Stimulated activated memory B cell treated with anti-CD40 and anti-IgM and Interleukin-4, amounts not matched to agents 10 μg/mL and 1 μg/mL and 100 μg/mL, for 72 hours (primary cell): ENCODE measurements at places on chromosomes 12 and 14.
A peak's percentile ranks its signal among the peaks of the same experiment; 100 is the strongest.

- no peak for ATAC-seq
Measured at GRCh38 chr14:68374682-68375081, 418.2 kb downstream of the ZFP36L1 start.

DNA sequence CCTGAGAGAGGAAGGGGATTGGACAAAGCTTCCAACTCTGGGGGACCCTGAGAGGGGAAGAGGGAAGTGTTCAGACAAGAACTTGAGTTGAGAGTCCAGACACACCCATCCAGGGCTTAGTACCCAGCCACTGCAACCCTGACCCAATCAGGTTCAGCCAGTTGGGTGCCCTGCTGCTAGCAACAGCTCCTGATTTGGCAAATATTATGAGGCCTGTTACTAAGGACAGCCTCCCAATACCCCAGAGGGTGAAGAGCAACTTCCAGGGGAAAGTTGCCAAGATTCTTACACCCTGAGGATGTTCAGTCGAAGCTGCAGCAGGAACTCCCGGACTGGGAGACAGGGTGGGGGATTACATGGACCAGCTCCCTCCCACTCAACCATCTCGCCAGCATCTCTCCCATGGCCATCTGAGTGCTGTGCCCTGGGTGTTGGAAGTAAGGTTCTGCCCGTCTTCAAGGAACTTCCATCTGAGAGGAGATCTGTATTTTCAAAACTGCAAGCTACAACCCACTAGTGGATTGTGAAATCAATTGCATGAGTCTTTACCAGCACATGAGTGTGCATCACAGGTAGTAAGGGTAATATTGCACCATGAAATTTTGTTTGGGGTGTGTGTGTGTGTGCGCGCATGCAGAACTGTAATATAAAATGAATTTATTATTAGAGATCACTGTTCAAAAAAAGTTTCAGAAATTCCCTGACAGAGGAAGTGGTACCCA is 11.5 kb upstream of the KRT78 start:
- no peak for ATAC-seq

DNA sequence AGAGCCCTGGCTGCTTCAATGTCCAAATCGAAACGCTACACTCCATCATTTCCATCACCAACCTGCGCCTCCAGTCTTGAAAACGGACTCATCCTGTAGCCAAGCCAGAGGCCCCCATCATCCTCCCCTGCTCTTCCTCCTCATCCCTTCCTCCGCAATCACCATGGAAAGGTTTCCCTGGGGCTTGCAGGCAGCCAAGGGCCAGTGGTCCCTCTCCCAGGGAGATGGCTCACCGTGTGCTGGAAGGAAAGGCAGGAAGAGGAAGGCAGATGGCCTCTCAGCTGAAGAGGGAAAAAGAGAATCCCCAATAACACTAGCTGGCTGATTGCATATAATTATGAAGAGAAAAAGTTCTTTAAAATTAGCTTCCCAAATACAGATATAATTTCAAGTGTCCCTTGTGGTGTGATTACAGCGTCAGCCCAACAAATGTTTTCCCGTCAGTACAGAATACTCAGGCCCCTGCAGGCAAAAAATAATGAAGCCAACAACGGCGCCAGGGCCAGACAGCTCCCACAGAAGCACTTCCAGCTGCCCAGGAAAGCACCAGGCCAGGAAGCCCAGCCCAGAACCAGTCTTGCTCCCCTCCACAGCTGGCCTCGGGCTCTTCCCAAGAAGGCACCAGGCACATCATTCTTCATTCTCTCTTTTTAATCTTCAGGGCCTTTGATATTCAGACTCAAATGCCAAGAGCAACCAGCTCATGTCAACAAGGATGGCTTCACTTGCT is 24.7 kb downstream of the ITPK1 start:
- ATAC-seq, result no peak

DNA sequence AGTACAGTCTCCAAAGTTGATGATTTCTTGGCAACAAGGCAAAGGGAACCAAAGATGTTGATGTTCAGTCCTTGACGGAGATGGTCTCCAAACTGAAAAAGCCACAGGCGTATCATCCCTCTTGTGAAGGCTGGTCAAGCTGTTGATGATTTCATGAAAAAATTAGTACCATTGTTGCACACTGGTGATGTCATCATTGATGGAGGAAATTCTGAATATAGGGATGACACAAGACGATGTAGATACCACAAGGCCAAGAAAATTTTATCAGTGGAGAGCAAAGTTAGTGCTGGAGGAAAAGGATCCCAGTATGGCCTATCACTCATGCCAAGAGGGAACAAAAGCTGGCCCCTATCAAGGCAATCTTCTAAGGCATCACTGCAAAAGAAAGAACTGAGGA is 88.7 kb upstream of the KRR1 start:
- ATAC-seq, result no peak

DNA sequence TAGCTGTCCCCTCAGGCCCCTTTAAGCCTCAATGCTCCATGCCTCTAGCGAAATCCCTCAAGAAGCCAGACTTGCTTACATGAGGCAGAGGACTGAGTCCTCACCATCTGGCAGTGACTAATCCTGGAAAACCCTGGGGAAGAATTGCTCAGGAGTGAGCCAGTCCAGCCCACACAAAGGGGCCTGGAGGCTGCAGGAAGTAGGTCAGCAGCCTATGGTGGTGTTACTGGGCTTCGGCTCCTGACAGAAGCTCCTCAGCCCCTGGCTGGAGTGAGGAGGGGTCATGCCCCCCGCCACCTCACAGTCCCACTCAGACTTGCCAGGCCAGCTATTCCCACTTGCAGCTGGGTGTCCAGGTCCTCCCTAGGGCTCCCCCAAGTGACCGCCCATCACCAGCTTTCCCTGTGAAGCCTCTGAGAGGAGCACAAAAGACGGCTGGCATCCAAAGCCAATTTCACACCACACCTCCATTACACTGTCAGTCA is 250.5 kb downstream of the DPF3 start:
- no peak for ATAC-seq

GRCh38 chr14:57479197-57479596 is 14.5 kb downstream of the CCDC198 start:
- no peak for ATAC-seq

- ATAC-seq, result no peak
Measured at GRCh38 chr12:12877153-12877768, 14.1 kb upstream of the GPRC5A start.

DNA sequence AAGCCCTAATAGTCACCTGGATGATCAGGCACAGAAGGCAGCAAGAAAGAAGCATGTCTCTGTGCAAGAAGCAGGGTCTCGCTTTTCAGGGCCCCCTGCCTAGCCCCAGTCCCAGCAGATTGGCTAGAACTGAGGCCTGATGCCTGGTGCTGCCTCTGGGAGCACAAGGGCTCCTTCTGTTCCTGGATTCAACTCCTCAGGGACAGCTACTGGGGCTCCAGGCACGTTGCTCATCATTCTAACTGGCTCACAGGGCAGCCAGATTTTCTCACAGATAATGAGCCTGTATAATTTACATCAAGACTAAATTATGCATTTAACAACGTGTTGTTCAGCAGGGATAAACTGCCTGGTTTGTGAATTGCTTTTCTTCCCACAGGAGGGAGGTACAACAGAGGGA is 106.5 kb upstream of the PLXNC1 start:
- ATAC-seq, result no peak

GRCh38 chr12:111585690-111586089 is 13.4 kb downstream of the ATXN2 start:
- ATAC-seq, result no peak

GRCh38 chr12:2095878-2096277 is 43.1 kb downstream of the CACNA1C start:
- no peak for ATAC-seq

- no peak for ATAC-seq
Measured at GRCh38 chr12:118574288-118574687, 197.9 kb downstream of the SUDS3 start.

DNA sequence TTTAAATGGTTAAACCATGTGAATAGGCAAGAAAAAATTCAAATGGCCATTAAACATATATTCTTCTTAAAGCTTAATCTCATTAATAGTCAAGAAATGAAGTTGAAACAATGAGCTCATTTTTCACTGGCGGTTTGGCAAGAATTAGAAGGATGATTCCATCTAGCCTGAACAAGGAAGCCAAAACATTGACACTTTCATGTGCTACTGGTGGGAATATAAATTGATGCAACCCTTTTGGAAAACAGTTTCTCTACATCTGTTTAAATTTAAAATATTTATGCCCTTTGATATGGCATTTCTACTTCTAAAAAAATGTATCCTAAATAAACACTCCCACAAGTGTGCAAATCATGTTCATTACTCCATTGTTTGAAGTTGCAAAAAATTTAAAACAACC is 174.7 kb upstream of the HIF1A start:
- ATAC-seq, result no peak

GRCh38 chr12:92055877-92056276 is 89.8 kb downstream of the BTG1 start:
- no peak for ATAC-seq

GRCh38 chr14:105490267-105490571 is 827 bp upstream of the TEDC1 start:
- peak; percentile 0 for ATAC-seq

DNA sequence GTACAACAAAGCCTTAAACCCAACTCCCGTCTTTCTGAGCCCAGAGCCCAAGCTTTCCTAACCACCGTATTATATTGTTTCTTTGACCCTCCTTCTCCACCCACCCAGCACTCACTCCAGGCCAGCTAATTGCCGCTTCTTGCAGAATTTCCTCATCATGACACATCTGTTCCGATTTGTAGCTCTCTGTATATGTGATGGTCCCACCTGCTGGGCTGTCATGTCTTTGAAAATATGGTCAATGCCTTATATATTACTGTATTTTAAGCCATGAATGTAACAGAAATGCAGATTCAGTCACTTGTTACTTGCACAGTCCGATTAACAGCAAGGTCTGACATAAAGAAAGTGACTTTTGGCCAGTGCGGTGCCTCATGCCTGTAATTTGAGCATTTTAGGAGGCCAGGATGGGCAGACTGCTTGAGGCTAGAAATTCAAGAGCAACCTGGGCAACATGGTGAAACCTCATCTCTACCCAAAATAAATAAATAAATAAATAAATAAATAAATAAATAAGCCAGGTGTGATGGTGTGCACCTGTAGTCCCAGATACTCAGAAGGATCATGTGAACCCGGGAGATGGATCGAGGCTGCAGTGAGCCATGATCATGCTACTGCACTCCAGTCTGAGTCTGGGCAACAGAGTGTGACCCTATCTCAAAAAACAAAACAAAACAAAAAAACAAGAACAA is 359.8 kb downstream of the ATP23 start:
- ATAC-seq, result no peak

DNA sequence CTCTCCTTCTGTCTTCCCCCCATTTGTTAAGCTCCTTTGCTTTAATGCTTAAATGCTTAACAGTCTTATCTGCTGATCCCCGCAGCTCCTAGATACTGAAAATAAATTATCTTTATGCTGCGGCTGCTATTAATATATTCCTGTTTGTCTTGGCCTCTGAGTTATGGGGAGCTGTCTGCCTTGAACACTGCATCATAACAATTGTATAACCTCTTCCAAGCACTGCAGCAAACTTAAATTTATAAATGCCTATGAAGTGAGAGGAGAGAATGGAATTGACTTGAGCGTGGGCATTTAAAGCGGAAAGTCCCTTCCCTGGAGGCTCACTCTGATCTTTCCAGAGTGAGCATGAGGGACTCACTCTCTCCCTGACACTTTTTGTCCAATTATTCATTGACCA is 23.1 kb upstream of the DCP1B start:
- no peak for ATAC-seq

DNA sequence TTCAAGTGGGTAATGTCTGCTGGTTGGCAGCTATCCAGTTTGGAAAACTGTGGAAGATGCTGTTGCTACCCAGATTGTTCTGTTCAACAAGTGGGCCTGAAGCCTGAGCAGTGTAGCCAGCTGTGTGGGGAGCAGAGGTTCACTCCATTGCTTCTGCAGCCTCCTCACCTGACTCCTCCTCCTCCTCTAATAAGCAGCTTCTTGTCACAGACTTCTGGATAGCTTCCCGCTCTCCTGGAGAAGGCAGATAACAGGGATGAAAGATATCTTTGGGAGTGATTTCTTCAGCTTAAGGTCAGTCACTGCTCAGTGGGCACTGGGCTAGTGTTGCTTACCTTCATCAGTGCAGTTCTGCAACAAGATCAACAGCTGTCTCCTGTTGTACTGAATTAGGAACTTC is 2.0 kb downstream of the POP5 start:
- ATAC-seq, result no peak

GRCh38 chr14:81006266-81006665 is 50.8 kb downstream of the TSHR start:
- no peak for ATAC-seq

DNA sequence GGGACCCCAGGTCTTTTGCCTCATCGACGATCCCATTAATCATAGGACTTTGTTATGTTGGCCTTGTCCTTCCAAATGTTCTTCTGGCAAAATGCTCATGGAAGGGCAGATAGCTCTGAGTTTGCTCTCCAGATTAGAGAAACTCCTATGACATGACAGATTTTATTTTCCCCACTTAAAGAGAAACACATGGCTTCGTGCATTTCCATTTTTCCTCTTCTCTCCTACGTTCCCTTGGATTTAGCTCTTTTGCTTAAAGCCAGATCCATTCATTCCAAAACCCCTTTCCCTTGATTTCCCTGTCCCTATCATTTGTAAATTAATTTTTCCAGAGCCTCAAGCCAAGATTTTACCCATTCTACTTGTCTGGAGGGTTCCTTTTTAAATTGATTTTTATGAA is 2.9 kb downstream of the PRIMA1 start:
- ATAC-seq, result no peak

DNA sequence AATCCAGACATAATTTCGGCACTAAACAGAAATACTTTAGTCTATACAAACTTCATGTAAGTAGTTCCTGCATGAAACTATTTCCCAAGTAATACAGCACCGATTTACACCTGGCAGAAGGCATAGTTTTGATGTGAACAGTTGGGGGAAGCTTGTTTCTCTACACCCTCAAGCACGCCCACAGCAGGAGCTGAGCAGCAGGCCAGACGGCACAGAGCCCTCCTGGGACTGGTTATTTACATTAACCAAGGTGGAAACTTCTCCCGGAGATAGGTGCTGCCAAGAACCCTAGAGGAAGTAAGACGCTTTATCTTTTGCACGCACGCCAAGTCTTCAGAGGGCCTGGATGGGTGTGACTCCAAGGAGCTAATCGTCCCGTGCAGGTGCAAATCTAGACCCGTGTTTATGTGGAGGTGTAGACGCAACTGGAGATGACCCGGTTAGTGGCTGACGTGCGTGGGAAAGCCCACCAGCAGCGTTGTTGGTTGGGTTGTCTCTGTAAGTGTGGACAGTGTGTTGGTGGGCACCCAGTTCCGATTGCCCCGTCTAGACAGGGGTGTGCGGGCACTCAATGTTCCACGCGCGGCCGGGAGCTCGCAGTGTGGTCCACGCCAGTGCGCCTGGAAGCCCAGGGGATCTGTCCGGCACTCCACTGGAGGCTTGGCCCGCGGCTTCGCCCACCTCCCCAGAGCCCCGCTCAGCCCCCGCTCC is 767 bp upstream of the TCP11L2 start:
- ATAC-seq, result peak; percentile 86

GRCh38 chr14:106230071-106230470 is 703.7 kb downstream of the TMEM121 start:
- ATAC-seq, result no peak

GRCh38 chr14:39050389-39050788 is 52.6 kb downstream of the SEC23A start:
- no peak for ATAC-seq

- no peak for ATAC-seq
Measured at GRCh38 chr12:11446372-11446771, 51.0 kb upstream of the PRB2 start.
